Upper lobe of right lung (tissue), 1 donor: ENCODE measurements at places on chromosomes 3 and 15. TPM values are rescaled to one million over a fixed set of nuclear protein-coding genes. Genes with fewer than 3 reads are reported as not detected.

The ACP3 gene
- total RNA-seq: 11.5 TPM

The FANCD2OS gene
- total RNA-seq: not detected

The SUSD5 gene
- total RNA-seq: 1.1 TPM

The NEK10 gene
- 0.49 TPM for total RNA-seq

GRCh38 chr3:131605916-131606315 lies 103.1 kb upstream of the MRPL3 start:
- H3K27ac ChIP-seq: no peak overlapping the region
- no peaks in the 10 kb centered on the region for H3K4me1 ChIP-seq
- DNase-seq: no peak
- no peak overlapping the region for H3K4me3 ChIP-seq
- H3K27me3 ChIP-seq: no peaks in the 10 kb centered on the region
- no peaks in the 10 kb centered on the region for H3K36me3 ChIP-seq

DNA sequence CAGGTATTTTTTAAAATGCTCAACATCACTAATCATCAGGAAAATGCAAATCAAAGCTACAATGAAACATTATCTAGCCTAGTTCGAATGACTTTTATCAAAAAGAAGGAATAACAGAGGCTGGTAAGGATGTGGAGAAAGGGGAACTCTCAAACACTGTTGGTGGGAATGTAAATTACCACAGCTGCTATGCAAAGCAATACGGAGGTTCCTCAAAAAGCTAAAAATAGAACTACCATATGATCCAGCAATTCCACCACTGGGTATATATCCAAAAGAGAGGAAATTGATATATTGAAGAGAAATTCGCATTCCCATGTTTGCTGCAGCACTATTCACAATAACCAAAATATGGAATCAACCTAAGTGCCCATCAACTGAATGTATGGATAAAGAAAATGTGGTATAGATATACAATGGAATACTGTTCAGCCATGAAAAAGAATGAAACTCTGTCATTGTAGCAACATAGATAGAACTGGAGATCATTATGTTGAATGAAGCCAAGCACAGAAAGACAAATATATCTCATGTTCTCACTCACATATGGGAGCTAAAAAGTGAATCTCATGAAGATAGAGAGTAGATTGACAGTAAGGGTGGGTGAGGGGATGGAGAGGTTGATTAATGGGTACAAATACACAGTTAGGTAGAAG lies 19.7 kb upstream of the CLN6 start:
- H3K36me3 ChIP-seq: no peaks in the 10 kb centered on the region
- no peaks in the 10 kb centered on the region for H3K4me1 ChIP-seq
- H3K27me3 ChIP-seq: no peaks in the 10 kb centered on the region
- no peak overlapping the region for H3K27ac ChIP-seq
- no peak for DNase-seq

GRCh38 chr15:27949089-27949488 lies 150.0 kb downstream of the OCA2 start:
- DNase-seq: no peak
- no peak overlapping the region for H3K27ac ChIP-seq
- no peaks in the 10 kb centered on the region for H3K4me1 ChIP-seq
- H3K36me3 ChIP-seq: no peaks in the 10 kb centered on the region

DNA sequence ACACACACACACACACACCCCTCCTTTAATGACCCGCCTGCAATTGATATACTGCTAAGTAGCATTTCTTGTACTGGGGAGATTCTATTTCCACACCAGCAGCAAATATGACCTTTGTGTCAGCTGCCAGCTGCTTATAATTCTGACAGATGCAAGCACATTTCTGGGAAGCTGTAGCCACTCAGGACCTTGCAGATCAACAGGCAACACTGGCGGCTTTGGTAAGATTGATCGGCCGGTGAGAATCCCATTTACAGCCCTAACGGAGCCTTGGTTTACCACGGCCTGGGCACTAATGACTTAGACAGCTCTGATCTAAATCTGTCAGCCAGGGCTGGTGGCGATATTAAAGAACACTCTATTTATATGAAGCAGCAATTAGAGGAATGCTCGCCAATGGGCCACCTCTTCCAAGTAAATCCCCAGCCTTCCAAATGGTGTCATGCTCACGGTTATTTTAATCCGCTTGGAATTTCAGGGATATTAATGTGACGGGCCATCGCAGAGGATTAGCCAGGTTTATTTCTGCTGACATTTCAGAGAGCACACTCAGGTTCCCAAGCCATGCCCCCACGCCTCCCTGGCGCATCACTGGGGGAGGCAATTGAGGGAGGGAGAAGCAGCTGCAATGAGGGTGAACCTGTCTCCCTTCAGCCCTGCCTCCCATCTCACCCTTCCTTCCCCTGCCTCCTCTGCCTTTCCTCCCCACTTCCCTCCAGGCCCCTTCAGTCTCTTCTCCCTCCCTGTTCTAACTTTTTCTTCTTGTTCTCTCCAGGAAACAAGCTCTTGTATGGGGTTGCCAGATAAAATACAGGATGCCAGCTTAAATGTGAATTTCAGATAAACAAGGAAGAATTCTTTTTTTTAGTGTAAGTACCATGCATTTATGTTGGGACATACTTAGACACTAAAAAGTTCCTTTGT lies 287.0 kb downstream of the TLE3 start:
- H3K4me1 ChIP-seq: no peaks in the 10 kb centered on the region
- H3K4me3 ChIP-seq: no peak overlapping the region
- no peak for DNase-seq

- no peaks in the 10 kb centered on the region for H3K27me3 ChIP-seq
- H3K4me3 ChIP-seq: no peak overlapping the region
- H3K36me3 ChIP-seq: no peaks in the 10 kb centered on the region
- no peak for DNase-seq
- peak overlapping the region; percentile 75 for H3K27ac ChIP-seq
- peaks cover 94% of the 10 kb centered on the region for H3K4me1 ChIP-seq
Observed at GRCh38 chr15:45641374-45641781, 6.5 kb downstream of the SQOR start.

DNA sequence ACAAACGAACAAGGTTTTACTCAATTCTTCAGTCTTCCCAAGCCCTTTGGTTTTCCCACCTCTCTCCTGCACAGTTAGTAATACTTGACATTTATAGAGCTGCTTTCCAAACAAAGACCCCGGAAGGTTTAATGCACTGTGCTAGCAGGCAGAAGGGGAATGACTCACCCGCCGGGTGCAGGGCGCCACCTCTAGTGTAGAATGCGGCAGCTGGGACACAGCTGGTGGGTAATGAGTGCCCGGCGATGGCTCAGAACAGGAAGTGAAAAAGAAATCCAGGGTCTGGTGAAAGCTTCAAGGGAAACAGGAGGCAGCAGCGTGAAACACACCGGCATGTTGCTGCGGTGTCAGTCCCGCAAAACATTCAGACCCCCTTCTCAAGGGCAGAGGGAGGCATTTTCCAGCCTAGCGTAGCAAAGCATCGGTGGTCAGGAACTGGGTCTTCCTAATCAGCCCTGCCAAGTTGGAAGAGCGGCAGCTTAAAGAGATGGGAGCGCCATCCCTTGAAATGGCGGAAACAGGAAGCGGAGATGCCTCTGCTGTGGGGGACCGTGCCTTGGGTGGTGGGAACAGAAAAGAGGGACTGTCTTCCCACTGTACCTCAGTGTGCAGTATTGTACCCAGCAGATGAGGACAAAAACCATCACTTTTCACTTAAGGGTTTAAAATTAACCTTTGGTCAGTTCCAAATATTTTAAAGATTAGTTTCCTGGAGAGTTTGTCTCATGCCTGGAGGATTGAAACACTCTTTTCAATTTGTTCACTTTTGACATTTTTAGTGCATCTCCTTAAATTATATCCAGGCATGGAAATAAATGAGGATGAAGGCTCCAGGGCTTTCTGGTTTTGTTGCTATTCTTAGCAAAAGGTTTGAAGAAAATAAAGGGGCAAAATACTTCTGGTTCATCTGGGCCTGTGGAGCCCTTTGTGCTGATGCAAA lies 160.7 kb upstream of the MCTP2 start:
- no peak overlapping the region for H3K4me3 ChIP-seq
- H3K4me1 ChIP-seq: no peaks in the 10 kb centered on the region
- peak; percentile 66 for DNase-seq
- no peaks in the 10 kb centered on the region for H3K36me3 ChIP-seq
- H3K27ac ChIP-seq: no peak overlapping the region

GRCh38 chr15:75193976-75194375 lies 7.7 kb upstream of the C15orf39 start:
- H3K4me3 ChIP-seq: no peak overlapping the region
- no peaks in the 10 kb centered on the region for H3K27me3 ChIP-seq
- no peak for DNase-seq
- no peaks in the 10 kb centered on the region for H3K4me1 ChIP-seq
- no peak overlapping the region for H3K27ac ChIP-seq
